ENCODE measurements at places on chromosomes 6 and 20.

DNA sequence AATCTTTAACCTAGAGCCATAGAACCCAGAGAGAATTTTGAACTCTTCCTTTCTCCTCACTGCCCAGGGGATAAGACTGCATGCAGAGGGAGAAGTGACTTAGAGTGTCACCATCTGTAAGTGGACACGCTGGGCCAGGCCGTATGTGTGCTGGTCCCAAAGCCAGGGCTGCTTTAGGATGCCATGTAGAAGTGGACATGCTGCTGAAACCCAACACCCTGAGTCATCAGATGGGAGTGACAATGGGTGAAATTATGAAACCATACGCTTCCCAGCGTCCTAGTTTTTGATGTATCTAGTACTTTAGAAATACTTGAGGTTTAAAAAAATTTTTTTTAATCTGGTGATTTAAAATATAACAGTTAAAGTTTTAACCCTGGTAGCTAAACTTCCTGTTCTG lies 191.1 kb downstream of the FNDC1 start:
- no peak for DNase-seq

DNA sequence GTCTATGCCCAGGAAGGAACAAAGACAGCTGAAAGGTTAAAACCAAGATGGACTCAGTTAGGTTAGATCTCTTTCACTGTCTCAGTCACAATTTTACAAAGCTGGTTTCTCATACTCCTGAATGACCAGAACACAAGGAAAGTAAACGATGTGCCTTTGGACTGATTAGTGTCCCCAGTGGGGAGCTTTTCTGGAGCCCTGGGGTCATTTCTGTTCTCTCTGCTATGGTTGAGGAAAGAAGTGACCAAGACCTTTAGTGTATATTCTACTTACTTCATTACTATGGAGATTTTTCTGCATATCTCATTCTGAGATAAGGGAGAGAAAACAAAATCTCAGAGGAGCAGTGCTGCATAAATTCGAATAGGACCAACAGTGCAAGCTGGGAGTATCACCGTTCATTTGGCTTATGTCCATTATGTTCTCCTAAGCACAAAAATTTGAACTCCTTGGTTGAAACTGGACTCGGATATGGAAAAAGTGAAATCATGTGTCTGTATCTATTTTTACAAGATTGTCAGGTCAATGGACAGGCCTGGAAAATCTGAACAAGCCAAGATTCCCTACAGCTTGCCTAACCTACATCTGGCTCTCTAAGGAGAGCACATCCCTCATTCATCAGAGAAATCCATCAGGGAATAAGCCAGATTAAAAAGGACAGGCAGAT lies 34.4 kb upstream of the ENPP1 start:
- DNase-seq, result no peak

DNA sequence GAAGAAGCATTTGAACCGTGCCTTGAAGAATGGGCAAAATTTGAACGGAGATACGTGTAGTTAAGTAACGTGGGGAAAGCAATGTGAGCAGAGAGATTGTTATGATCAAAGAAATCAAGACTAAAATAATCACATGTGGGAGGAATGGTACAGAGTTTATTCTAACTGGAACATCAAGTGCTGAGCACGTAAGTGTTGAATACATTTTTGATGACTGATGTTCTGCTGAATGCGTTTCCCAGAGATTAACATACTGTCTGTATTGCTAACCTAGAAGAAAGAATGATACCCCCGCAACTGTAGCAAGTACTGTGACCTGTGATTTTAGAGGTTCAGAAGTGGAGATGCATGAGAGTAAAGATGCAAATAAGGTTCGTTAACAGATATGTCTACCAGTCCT lies 146.9 kb upstream of the EPHA7 start:
- DNase-seq, result no peak

DNA sequence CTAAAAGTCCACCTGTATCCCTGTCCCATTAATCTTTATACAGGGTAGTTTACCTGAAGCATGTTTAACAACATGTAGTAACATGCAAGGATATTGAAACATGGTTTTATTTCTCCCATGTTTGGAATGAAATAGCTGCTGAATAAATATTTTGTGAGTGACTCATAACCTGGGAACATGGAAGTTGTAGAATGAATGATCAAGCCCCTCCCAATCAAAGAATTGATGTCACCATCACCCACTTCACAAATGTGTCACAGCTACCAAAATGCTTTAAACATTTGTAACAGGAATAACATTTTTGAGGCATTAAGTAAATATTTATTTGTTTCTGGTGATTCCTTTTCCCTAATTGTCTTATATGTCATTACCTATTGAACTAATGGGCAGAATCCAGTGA lies 58.9 kb upstream of the TNFAIP3 start:
- DNase-seq, result no peak

- no peak for DNase-seq
These were observed 32.9 kb downstream of the COX4I2 start for GRCh38 chr20:31670371-31671228.

DNA sequence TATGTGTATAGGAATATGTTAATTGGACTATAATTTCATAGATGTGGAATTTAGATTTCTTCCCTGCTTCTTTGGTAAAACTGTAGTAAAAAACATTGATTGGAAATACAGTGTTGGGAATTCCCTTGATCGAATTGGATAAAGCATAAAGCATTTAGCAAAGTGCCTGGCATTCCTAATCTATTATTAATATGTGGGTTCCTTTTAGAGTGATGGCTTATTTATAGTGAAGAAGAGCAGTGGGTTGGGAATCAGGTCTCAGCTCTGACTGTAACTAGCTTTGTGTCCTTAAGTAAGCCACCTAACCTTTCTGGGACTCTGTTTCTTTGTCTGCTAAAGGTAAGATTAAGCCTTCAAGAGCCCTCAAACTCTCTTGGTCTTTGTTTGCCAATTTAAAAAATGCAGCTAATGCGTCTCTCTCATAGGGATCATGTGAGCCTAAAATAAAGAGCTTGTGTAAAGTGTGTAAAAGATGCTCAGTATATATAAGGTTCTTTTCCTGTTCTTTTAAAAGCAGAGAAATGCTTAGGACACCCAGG lies 53.3 kb downstream of the KCNS1 start:
- DNase-seq, result no peak

- no peak for DNase-seq
These were observed 48.6 kb upstream of the SLC22A16 start for GRCh38 chr6:110525001-110525400.

GRCh38 chr6:113271437-113271836 lies 585.7 kb upstream of the MARCKS start:
- DNase-seq, result no peak

DNA sequence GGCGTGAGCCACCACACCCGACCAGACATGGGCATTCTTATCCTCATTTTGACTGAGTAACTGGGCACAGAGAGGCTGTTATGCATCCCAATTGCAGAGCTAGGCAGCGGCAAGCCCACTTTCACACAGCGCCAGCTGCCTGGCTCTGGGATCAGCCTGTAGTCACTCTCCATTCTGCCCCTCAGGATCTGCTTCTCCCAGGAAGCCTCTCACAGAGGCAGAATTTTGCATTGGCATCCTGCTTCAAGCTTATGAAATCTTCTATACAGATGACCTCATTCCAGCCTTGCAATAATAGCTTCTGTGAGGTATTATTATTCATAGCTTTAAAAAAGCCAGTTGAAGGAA lies 37.0 kb upstream of the IER3 start:
- DNase-seq, result no peak

DNA sequence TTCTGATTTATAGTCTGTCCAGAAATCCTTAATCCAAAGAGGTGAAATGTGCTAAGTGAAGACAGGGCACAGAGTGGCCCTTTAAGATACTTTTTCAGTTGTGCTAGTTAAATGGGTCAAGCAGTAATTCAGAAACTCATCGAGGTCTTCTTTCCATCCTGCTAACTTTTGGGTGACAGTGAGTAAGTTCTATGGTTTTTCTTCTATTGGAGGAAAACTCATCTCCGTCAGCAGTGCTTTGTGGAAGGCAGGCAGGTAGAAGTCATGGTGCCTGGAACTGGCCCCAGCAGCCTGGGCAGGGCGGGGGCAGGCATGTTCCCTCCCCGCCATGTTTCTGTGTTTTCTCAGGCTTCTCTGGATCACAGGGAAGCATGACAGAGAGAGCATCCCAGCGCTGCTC lies 66.5 kb upstream of the SCP2D1 start:
- DNase-seq, result no peak

DNA sequence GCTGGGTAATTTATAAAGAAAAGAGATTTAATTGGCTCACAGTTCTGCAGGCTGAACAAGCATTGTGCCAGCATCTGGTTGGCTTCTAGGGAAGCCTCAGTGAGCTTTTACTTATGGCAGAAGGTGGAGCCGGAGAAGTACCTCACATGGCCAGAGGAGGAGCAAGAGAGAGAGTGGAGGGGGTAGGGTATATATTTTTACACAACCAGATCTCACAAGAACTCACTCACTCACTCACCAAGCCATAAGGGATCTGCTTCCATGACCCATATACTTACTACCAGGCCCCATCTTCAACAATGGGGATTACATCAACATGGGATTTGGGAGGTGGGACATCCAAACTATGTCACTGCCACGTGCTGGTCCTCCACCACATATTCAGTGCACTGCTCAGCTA lies 152.6 kb upstream of the PRND start:
- DNase-seq, result no peak

DNA sequence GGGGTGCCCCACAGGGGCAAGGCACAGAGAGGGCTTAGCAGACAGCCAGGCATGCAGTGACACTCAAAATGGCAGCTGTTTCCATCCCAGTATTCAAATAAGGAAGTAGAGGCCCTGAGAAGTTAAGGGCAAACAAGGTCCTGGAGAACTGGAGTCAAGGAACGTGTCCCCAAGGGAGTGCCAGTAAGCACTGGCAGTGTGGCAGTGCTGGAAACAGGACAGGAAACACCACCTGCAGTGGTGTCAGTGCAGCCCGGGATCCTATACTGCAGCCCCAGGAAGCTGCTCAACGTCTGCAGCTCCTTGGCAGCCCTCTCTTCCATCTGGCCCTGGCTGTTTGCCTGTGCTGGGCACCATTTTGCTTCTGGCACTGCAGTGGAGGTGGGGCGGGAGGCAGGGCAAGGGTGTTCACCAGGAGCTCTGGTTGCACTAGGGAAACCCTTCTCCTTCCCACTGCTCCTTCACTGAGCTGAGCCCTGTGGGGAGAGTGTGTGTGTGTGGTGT lies 56.3 kb downstream of the EDN3 start:
- no peak for DNase-seq

GRCh38 chr6:7479801-7480266 lies 61.6 kb upstream of the DSP start:
- no peak for DNase-seq

GRCh38 chr20:846894-847278 lies 13.4 kb downstream of the FAM110A start:
- peak; percentile 26 for DNase-seq

DNA sequence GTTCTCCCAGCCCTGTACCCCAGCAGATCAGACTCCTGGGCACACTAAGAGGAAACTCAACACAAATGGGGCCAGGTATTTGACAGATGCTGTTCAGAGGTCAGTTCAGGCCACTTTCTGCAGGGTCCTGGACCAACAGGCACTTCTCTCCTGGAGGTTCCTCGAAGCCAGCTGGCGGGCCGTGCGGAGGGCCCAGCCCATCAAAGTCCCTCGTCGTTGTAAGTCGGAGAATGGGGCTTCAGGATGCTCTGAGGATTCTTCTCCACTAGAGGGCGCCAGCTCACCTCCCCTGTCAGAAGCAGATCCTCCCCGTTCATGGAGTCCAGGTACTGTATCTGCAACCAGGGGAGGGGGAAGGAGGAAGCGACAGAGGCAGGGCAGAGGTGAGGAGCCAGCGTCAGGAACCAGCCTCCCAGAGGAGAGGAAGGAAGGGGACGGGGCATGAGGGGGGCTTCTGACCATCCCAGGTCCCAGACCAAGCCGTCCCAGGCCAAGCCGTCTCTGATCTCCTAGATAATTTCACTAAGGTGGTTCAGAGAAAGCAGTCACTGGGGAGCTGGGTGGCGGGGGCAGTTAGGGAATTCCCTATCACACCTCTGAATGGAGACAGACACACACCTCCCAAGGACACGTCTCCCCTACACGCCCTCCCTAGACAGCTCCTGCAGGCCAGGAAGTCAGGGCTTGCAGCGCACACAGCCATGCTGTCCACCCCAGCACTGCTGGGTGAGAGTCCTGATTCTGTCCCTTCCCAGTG lies 11.7 kb upstream of the FAM83C start:
- peak; percentile 88 for DNase-seq

DNA sequence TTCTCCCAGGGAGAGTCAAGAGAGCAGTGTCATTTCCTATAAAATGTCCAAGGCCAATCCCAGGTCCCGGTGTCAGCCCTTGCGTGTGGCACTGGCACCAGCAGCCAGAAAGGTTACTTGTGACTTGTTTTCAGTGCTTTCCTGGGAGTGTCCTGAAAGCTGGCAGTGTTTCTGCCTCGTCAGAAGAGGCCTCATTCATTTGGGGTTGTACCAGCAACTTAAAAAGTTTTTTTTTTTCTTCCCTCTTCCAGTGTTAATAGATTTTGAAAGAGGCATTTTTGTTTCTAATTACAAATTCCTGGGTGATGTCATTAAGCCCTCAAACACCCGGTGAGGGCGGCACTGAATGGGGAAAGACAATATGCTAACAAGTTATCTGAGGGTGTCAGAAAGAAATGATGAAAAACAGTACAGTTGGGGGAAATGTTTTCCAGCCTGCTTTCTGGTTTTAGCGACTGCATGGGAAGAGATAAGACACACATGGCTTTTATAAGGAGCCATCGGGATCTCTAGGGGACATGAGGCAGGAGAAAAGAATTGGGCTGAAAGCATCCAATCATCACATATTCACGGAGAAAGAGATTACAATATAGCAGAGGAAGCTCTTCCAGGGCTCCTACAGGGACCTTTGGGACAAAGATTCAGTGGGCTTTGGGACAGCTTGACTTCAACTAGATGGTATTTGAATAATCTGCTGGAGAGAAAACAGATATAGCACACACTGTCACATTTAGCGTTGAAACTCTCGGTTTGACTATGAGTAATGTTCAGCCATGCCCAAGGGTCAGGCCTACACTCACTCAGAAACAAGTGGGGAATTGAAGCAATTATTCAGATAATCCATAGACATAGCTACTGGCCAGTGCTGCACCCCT lies 153.0 kb downstream of the BCAS1 start:
- DNase-seq, result no peak

DNA sequence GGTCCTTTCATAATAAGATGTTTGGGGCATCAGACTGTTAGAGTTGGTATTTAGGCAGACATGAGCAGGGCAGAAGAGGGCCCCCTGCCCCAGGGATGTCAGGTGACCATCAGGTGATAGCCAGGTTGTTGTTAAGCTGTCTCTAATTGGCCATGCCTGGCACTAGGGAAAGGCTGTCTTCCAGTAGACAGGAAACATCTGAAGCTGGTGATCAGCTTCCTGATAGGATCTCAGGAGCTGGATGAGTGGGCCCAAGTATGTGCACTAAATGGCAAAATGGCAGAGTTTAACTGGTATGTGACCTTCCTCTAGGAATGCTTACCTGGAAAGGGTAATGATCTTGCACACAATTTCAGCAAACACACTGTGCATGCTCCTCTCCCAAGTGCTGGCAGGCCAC lies 190.7 kb downstream of the CDH26 start:
- no peak for DNase-seq

- no peak for DNase-seq
These were observed 99.4 kb downstream of the YTHDF1 start for GRCh38 chr20:63116412-63117106.

DNA sequence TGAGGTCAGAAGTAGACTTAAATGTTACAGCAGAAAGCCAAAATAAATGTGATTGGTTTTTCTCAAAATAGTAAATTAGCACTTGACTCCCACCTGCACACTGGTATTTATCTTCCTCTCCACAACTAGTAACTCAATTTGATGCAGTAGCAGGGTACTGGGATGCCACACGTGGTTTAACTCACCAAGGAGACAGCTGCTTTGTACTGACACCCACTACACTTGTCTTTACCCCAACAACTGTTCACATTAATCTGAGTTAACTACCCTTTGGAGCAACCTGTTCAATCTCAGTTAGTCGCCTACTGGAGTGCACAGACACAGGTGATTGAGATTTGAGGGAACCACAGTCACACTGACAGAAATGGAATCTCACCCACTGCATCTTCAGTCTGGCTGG lies 242.1 kb downstream of the PRKN start:
- no peak for DNase-seq
